ENCODE measurements at places on chromosomes 2 and 18.

- no peak for DNase-seq
Observed at GRCh38 chr2:649426-650342, 27.5 kb downstream of the TMEM18 start.

- no peak for DNase-seq
Observed at GRCh38 chr2:174340400-174341292, 5.9 kb downstream of the SP9 start.

DNA sequence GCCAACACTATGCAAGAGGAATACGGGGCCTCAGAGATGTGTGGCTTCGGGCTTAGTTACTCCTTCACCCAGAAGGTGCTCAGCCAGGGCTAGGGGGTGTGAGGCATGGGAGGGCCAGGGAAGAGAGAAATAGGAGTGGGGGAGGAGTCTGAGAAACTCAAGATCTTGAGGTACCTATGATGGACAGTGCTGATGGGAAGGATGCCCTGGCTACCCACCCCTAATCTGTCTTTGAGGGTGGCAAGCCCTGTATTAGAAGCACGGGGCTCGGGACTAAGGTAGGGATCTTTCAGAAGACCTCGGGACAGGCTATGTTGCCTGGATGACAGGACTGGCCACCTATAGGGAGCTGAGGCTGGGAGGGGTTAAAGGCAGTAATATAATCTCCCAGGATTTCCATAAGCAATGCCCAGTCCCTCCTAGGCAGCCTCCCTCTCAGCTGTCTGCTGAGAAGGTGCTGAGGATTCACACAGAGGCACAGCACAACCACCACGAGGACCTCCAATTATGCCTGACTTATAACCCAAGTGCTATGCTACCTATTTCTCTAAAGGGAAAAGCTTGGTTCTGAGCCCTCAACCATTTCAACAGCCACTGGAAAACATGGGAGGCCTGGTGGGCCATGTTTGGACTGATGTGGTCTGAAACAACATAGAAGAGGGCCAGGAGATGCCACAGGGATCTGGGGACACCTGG, 23.3 kb downstream of the MTHFD2 start:
- no peak for DNase-seq

- DNase-seq: no peak
Observed at GRCh38 chr2:66534461-66534860, 99.5 kb downstream of the MEIS1 start.

- no peak for DNase-seq
Observed at GRCh38 chr18:22734791-22735627, 198.1 kb upstream of the RBBP8 start.

GRCh38 chr2:240930096-240930630, 24.0 kb downstream of the CROCC2 start:
- no peak for DNase-seq

DNA sequence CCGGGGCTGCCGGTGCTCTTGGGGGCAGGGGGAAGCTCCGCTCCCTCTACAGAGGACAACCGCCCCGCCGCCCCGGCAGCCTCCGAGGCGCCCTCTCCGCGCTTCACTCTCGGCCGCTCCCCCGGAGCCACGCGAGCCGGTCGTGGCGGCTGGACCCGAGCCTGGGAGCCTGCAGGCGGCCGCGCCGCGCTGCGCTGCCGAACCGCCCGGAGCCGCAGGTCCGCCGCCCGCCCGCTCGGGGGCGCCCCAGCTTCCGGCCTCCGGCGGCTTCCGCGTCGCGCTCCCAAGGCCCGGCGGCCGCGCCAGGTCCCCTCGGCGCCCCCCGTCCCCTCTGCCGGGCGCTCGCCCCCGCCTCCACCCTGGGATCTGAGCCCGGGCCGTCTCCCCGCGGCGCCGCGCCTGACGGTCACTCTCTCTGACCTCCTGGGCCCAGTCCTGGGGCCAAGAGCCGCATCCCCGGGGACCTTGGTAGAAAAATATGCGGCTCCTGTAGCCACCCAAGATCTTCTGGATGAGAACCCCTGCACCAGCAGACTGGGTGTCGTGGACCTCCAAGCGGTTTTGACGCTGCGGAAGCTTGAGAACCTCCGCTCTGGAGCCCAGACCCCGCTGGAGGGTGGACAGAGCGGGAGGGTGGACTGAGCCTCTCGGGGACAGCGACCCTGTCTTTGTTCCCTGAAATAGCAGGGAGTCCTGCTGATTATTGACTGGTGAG, 44.3 kb downstream of the SERTAD2 start:
- DNase-seq: no peak

- no peak for DNase-seq
Observed at GRCh38 chr18:13448335-13448795, 229.8 kb downstream of the LDLRAD4 start.

GRCh38 chr2:170492010-170492409, 223.1 kb upstream of the SP5 start:
- peak; percentile 38 for DNase-seq

GRCh38 chr2:46274586-46274985, 22.6 kb upstream of the EPAS1 start:
- no peak for DNase-seq

GRCh38 chr18:32612651-32613050, 142.0 kb upstream of the GAREM1 start:
- no peak for DNase-seq

GRCh38 chr2:271917-272316, 7.2 kb downstream of the ACP1 start:
- DNase-seq: no peak

DNA sequence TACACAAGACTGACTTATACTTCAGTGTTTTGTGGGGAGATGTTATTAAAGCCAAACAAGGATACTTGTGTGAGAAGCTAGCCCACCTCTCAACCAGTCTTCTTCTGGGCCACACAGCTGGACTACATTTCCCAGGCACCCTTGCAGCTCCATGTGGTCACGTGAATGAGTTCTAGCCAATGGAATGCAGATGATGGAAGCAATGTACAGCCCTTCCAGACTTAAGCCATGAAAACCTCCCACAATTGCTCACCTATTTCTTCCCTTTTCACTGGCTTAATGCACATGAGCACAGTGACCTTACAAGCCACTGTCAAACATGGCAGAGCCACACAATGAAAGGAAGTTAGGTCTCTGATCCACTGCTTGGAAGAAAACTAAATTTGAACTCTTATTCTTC, 20.4 kb upstream of the FEZ2 start:
- peak; percentile 20 for DNase-seq

- no peak for DNase-seq
Observed at GRCh38 chr2:71558300-71559051, 105.1 kb downstream of the DYSF start.

- DNase-seq: no peak
Observed at GRCh38 chr2:101830555-101830954, 133.0 kb downstream of the MAP4K4 start.

DNA sequence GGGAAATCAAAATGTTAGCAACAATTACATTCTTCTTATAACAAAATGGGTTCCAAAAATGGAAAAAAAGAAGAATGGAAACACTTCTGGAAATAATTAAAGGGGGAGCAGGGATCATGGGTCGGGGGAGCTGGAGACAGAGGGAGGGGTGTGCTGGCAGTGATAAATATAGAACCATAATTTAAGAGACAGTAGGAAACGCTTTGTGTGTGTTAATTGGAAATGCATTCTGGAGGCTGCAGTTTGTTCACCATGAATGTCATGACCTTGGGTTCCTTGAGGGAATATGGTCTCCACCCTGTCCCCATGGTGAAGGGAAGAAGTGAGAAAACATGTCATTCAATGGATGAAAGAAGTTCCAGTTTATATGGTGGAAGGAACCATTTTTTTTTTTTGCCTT, 540.7 kb downstream of the TNS1 start:
- no peak for DNase-seq

DNA sequence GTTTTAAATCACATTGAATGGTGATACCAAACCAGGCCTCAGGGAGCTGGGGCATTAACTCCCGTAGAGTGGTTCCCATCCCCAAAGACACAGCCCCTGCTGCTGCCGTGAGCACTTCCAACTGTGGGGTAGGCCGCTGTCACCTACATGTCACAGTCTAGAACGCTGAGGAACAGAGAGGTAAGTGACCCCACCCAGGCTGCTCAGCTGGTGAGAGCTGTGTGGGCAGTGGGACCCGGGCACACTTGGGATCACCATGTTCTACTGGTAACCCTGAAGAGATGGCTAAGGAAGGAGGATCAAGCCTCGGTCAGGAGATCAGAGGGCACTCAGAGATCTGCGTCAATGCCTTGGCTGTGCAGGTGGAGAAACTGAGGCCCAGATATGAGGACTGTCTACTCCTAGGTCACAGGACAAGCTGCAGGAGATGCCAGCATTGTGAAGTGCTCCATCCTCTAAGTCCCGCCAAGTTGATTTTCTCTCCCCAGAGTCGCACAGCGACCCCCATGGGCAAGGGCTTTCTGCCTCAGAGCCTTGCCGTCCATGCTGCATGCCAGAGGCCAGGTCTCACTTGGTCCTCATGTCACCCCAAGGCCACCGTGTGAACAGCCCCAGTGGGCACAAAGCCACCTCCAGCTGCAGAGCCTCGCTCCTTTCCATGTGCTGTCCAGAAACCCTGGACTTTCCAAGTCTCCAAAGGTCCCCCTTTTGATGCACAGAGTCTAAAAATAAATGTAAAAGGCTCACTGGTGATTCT, 144.2 kb upstream of the OTOS start:
- DNase-seq: no peak

DNA sequence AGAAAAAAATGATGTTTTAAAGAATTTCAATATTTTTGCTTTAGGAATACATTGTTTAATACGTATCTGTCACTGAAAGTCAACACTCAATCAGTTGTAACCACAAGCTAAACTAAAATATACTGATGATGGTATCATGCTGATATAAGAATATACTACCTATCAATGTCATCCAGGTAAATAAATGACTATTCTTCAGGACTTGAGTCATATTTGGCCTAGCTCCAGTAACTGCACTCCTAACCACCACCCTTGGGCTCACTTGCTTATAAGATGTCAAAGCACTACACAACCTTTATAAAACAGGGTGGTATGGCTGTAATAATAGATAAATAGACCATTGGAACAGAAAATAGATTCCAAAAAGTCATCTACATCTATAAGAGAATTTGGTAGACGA, 48.8 kb downstream of the RND3 start:
- no peak for DNase-seq

GRCh38 chr18:33578518-33579348, 714 bp downstream of the ASXL3 start:
- DNase-seq: no peak

GRCh38 chr2:195543902-195544894, 112.8 kb upstream of the SLC39A10 start:
- no peak for DNase-seq

- no peak for DNase-seq
Observed at GRCh38 chr2:36549165-36549574, 48.8 kb downstream of the FEZ2 start.

DNA sequence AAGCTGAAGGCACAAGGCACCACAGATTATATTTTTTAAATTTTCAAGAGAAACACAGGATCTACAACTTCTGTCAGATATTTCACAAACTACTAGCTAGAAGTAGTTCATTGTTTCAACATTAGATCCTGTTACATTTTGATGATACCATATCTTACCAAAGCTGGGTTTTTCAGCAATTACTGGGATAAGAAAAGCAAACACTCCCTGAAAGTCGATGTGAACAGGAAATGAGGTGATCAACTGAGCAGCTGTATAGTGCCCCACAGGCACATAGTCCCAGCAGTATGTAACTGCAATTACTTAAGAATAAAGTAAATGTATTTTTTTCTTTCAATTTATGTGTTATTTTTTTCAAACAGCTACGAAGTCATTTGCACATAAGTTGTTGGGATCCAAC, 103.5 kb downstream of the DNER start:
- no peak for DNase-seq

GRCh38 chr2:163341426-163341825, 394.4 kb downstream of the FIGN start:
- DNase-seq: no peak

GRCh38 chr2:103396152-103396551, 634.3 kb downstream of the TMEM182 start:
- no peak for DNase-seq

- DNase-seq: no peak
Observed at GRCh38 chr18:58345875-58346274, 283.0 kb downstream of the ALPK2 start.

- no peak for DNase-seq
Observed at GRCh38 chr2:205574001-205574400, 108.3 kb upstream of the NRP2 start.

GRCh38 chr2:126914811-126915500, 16.3 kb downstream of the TEX51 start:
- no peak for DNase-seq

DNA sequence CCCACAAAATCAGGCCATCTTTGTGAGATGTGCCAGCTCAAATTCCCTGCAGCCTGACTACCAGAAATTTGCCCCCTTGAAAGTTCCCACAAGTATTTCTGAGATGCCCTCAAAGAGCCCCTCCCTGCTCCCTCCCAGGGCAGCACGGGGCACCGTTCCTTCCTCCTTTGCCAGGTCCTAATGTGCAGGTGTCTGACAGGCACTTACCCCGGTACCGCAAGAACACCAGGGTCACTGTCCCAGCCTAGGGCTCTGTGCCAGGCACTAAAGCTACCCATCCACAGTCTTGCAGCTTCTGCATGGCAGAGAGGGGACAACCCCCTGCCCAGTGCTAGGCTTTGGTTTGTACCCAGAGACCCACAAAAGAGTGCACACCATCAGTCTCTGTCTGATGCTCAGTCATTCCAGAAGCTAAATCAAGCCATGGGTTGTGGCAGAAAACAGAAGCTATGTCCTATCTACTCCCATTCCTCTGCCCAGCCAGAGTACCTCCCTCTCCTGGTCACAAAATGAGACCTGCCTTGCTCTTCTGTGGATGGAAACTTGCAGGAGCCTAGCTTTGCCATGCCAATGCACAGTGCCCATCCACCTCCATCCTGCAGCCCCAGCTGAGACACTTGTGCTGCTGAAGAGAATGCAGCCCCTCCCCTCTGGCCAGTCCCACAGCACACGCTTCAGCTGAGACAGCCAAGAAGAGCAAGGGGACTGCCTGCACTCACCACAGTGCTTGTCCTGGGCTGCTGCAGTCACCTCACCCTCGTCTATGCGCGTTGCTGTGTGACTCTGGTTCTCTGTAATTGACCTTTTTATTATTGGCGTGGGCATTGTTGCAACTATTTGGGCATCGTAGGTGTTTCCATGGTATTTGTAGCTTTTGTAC, 48.7 kb downstream of the INPP5D start:
- DNase-seq: no peak

DNA sequence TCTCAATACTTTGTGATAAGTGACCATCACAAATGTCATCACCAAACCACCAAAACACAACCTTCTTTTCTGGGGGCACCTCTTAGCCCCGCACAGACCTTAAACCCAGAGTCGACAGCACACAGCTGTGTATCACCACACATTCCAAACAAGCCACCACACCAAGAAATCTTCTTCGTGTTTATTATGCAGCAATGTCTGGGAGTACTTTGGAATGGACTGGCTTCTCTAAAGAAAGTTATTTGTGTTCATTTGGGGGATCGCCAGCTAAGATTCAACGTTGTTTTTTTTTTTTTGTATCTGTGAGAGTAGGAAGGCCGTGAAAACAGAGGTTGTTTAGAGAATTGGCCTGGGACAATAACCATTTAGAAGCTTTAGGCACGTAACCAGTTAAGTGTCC, 1.1 kb upstream of the MTA3 start:
- DNase-seq: no peak
